ENCODE measurements at places on chromosomes 2 and 18. TPM values are rescaled to one million over a fixed set of nuclear protein-coding genes. Genes with fewer than 3 reads are reported as not detected.

DNA sequence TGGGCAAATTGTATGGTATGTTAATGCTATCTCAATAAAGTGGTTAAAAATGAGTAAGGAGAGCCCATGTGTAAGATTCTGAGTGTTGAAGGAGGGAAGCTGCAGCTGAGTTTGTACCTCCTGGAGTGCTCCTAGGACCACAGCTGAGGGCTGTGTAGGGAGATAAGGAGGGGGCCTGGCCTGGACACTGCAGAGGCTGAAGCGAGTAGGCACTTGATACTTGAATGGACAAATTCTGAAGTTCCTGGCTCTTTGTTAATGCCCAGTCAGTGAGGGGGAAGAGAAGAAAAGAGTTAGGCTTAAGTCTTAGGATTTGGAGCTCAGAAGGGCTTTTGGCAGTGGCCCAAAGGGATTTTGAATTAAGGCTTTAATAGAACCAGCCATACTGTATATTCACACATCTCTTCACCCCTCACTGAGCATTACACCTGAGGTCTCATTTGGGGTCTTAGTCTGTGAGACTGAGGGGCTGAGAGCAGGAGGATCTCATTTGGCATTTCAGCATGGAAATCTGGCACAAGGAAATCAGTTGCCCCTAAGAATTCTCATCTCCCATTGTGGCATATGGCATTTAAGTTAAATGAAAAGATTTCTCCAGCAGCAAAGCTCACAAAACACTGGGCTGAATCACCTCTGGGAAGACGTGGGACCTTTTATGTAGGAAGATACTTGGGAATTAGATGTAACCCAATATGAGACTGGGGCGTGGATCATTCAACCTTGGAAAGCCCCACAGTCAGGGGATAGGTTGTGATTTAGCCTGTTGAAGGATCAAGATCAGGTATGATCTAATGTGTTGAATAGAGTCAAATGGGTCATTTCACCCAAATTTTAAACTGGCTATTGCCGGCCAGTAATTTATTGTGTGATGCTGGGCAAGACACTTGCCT, 46.8 kb downstream of the LIPG start:
- no peak for DNase-seq

- peak; percentile 64 for DNase-seq
Observed at GRCh38 chr2:178298785-178299212, 104.5 kb downstream of the OSBPL6 start.

- peak; percentile 32 for DNase-seq
Observed at GRCh38 chr2:206863196-206863595, 76.1 kb upstream of the CPO start.

NYAP2 gene
- total RNA-seq, result not detected

GRCh38 chr18:22625406-22625805, 207.7 kb upstream of the CTAGE1 start:
- DNase-seq, result no peak

- no peak for DNase-seq
Observed at GRCh38 chr2:128375454-128375853, 56.8 kb upstream of the HS6ST1 start.

GRCh38 chr2:176518823-176519222, 249.6 kb downstream of the MTX2 start:
- DNase-seq, result no peak

DNA sequence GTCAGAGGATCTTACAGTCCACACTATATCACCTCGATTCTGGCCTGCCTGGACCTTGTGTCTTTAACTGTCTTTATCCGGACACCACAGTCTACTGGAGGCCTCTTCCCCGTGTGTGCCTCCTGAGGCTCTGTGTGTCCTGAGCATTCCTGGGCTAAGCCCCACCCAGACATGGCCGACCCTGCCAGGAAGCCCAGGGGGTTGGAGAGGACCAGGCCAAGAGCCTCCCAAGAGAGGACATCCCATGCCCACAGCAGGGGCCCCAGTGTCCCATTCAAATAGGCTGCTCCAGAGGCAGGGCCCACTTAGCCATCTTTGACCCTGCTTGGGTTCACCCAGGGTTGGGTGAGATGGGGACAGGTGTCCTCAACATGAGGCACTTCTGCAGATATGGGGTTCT, 84.7 kb upstream of the OTOS start:
- no peak for DNase-seq

AGXT gene
- not detected for total RNA-seq

DNA sequence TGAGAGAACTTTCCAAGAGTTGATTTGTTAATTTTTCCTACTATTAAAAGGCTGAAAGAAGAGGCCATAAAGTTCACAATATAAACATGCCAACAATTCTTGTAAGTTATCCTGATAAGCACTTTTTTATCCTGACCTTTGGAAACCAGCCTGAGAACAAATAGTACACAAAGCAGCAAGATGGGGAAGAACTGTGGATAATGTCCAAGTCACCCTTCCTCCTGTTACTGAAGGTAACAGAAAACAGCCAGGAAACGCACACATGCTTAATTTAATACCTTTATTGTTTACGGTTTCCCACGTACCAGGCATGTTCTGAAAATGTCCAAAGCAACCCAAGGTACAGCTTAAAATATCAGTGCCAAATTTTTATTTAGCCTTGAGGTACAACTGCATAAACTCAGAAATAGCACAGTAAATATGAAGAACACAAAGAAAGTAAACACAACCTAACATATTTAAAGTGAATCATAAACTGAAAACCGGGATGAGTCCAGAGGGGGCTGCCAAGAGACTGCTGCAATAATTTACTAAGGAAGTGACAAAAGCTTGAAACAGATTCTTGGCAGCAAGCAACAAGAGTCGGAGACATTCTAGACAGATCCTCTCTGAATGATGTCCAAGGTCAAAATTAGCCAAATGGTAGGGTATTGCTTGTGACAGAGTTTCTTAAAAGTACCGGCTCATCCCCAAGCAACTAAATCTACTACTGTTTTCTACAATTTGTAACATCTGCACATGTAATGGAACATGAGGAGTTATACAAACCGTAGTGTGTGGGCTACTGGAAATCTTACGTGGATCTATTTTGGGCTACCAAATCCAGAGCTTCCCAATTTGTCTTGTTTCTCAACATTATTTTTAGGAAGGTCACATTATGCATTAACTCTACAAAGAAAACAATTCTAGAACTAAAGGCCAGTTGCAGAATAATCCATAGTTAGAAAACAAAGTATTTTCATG, 93.2 kb downstream of the CABYR start:
- DNase-seq, result peak; percentile 30

STK25 gene
- total RNA-seq, result 245 TPM

SF3B6 gene
- 112 TPM for total RNA-seq

RGPD4 gene
- not detected for total RNA-seq

- peak; percentile 80 for DNase-seq
Observed at GRCh38 chr2:226794196-226794661, 5.4 kb downstream of the IRS1 start.

DNA sequence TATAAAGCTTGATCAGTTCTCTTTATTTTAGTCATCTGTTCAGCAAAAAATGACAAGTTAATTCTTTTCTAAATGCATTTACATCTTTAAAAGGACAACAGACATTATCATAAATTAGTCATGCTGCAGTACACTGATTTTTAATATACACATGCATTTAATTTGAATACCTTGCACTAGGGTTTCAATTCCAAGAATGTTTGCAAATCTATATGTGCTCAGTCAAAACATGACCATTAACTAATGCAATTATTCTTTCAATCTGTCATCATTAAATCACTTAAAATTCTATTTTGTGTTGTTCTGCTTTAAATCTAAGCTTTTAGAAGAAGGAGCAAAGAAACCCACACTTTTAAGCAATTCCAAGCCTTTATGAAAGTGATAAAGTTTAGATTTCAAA, 342.6 kb downstream of the THSD7B start:
- DNase-seq, result no peak

ATOH8 gene
- total RNA-seq, result 9.1 TPM

All from fibroblast of villous mesenchyme (primary cell).